ENCODE measurements at places on chromosomes 16 and 17.
A peak's percentile ranks its signal among the peaks of the same experiment; 100 is the strongest.

DNA sequence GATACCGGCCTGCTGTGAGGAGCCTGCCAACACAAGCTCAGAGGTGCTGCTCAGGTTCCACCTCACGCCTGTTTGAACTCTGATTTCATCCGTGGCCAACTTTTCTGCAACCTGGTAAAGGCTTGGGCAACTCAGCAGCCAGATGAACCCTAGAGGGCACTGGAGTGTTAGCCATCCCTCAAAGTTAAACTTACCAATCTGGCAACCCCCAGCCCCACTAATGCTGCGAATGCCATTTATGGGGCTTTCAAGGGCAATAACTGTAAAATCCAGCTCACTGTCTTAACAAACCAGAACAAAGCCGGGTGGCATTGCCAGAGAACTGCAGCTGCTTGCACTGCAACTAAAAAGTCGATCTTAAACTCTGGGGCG, 105.5 kb downstream of the AXIN2 start:
- DNase-seq: peak; percentile 1

- no peak for DNase-seq
These were observed 131.1 kb downstream of the ENGASE start for GRCh38 chr17:79205688-79206205.

DNA sequence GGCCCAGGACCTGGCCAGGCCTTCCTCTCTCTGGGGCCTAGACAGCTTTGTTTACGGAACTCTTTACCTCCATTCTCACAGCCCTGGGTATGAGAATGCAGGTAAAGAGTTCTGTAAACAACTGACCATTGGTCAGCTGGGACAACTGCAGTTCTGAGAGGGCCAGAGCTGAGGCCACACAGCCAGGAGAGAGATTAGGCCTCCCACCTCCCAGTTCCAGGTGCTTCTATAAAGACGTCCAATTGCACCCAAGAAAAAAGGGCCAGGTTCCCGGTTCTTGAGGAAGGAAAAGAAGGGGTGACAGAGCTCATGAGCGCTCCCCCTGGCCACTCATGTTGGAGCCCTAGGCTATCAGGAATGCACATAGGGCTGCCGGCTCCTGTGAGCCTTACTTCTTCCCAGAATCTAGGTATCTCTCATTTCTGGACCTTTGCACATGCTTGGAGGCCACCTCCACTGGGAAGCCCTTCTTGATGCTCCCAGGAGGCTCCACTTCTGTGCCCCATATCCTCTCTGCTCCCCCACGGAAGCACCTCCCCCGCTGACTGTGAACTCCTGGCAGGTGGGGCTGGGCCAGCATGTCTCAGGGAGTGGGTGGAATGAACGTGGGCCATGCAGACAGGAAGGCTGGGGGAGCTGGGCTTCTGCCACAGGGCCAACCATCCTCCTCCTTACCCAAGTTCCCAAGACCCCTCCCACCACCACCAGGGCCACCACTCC, 13.1 kb downstream of the CNGB1 start:
- DNase-seq: no peak

GRCh38 chr16:75908331-75909117, 182.2 kb upstream of the CPHXL start:
- no peak for DNase-seq

- DNase-seq: no peak
These were observed 11.3 kb upstream of the PHOSPHO1 start for GRCh38 chr17:49241692-49242397.

DNA sequence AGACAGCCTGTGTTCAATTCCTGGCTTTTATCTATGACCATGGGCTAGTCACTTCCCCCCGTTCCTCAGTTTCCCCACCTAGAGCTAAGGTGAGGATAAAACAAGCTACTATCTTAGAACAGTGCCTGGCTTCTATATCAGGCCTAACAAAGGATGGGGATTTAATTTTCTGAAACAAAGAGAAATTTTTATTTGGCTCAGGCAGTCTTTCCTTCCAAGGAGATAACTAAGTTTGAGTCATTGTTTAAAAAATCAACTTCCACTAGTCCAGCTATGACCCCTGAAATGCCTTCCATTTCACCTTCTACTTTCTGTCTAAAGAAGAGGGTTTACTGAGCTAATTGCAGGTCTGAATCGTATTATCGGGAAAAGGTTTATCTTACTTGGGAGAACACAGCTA, 99.0 kb downstream of the CMIP start:
- no peak for DNase-seq

DNA sequence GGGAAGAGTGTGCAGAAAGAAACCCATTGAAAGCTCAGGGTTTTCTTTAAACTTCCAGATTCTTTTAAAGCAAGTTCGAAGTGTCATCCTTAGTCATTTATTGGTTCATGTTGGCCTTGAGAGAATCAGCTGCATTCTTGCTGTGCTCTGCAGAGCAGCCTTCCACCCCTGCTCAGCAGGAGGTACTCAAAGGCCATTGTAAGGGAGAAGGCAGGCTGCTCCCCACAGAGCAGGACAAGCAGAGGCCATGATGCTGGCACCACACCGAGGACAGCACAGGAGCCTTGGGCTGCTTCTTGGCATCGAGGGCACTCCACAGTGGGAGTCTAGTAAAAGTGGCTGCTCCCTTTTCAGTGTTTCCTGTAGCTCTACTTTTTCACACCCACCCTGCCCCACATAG, 29.6 kb downstream of the NMT1 start:
- DNase-seq: no peak

- no peak for DNase-seq
These were observed 29.3 kb downstream of the TK2 start for GRCh38 chr16:66520406-66521170.

DNA sequence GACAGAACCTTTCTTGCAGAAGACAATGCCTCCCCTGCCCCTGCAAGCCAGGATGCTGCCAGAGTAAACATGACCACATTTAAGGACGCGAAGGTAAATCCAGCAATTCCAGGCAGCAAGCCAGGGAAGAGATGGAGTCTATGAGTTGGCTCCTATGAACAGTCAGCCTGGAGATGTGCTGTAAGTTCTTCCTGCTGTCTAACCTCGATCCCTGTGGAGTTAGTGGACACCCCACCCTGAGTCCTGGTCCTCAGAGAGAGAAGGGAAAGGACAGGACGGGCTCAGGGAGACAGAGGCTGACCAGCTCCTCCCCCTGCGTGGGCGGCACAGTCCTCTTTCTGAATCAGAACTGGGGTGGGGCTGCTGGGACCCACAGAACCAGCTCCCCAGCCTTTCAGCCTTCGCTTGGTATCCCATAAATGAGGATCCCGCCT, 24.9 kb downstream of the CDC42EP4 start:
- no peak for DNase-seq

- no peak for DNase-seq
These were observed 135.5 kb upstream of the WSB1 start for GRCh38 chr17:27158382-27158781.

DNA sequence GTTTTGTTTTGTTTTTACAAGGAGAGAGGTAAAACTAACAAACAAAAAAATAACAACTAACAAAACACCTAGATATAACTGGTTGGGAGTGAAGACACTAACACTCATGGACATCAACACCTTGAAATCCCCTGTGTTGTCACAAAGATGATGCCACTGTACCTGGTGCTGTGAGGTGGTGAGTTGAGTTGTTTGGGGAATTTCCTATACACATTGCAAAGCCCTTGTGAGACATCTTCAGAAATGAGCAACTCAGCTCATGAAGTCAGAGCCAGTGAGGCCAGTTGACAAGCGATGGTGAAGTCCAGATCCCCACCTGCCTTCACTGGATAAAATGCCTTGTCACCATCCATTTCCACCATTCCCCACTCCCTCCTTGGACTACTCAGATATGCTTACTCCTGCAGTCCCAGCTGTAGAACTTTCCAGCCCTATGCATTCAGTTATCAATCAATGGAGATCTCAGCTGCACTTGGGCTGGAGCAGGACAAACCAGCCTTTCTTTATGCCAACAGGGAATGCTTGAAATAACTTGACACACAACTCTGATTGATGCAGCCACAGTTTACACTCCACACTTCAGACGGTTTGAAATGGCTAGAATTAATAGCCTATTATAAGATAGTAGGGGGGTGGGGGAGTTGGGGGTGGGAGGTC, 22.2 kb downstream of the ANKFN1 start:
- no peak for DNase-seq

- DNase-seq: no peak
These were observed 12.7 kb downstream of the COG1 start for GRCh38 chr17:73205459-73205961.

DNA sequence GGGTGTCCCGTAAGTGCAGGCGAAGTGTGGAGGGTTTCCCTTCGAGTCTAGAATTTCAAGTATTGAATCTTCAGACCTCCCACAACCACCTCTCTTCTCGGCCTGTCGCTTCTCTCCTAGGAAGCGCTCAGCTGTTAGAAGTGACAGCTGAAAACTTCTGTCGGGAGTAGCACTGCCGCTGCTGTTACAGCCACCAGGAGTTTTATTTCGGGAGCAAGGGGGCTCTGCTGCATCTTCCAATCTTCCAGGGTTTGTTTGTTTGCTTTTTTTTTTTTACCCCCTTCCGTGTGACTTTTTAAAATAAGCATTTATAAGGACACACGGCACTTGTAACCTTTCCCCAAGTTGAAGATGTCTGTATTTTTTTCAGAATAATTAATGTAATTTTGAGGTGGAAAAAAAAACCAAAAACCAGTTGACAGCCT, 767 bp downstream of the RPS6KB1 start:
- no peak for DNase-seq

GRCh38 chr16:1213231-1213630, 11.8 kb downstream of the TPSG1 start:
- no peak for DNase-seq

- DNase-seq: no peak
These were observed at the start of gene HBQ1 for GRCh38 chr16:180101-180675. Gene HBQ1, plus strand, starts transcription at chr16:180459. Its CDS starts 28 bp downstream, at chr16:180487.

DNA sequence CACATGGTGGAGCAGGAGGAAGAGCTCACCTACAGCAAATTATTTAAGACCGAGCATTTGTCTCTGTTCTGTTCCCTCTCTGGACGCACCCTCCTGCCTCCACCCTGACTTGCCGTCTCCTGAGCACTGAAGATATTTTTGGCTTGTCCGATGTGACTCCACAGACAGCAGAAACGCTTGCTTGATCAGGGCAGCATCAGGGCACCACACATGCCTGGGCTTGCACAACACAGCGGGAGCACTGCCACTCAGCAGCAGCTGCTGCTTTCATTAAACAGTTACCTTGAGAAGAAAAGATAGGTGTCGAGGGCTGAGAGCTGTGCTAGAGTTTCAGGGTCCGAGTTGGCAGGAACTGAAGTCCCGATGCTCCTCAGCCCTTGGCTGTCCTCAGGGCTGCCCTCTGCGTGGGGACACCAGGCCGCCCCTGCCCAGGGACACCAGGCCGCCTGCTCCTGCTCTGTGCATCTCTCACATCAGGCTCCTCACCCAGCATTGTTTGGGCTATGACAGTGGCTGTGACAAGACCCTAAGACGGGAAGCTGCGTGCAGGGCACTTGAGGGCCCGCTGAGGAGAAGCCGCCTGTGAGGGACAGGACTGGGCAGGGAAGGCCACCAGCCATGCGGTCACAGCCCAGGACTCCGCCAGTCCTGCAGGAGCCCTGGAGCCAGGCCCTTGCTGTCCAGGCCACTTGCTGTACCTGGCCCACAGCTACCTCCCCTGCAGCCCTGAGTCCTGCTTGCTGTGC, 21.3 kb upstream of the CDH15 start:
- DNase-seq: no peak

GRCh38 chr17:77836557-77837041, 121.9 kb upstream of the TNRC6C start:
- no peak for DNase-seq

GRCh38 chr16:50001144-50001543, 23.9 kb upstream of the CNEP1R1 start:
- DNase-seq: no peak

GRCh38 chr17:2421315-2422147, 20.7 kb upstream of the MNT start:
- DNase-seq: no peak

DNA sequence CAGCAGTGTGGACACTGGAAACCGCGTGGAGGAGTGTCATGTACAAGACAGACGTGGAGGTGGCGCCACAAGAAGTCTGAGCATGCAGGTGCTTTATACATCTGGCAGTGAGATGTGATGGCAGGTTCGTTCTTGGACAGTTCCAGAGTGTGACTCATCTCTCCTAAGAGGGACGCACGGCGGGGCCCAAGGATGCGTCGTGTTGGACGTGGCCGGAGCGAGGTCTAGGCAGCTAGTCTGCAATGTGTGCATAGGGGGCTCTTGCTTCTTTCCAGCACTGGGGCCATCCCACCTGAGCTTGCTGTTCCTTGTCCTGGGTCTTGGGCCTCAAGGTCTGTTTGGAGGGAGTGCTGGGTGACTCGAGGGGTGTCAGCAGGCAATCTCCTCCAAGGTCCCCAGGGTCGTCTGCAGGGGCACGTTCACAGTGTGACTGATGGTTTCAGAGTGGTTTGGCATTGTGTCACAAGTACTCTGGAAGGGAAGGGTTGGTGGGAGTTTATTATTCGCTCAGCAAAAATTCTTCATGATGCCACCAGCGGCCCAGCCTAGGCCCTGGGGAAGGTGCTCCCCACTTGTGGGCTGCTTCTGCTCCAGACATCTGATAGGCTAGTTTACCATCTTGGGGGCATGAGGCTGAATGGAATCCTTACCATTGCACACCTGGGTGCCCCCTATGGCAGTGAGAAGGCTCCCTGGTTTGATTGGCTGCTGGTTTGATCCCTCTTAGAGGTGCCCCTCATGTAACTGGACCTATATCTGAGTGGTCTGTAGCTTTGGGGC, 22.1 kb downstream of the SPACA3 start:
- no peak for DNase-seq

- DNase-seq: no peak
These were observed 23.6 kb downstream of the ALOX15B start for GRCh38 chr17:8062435-8062806.

DNA sequence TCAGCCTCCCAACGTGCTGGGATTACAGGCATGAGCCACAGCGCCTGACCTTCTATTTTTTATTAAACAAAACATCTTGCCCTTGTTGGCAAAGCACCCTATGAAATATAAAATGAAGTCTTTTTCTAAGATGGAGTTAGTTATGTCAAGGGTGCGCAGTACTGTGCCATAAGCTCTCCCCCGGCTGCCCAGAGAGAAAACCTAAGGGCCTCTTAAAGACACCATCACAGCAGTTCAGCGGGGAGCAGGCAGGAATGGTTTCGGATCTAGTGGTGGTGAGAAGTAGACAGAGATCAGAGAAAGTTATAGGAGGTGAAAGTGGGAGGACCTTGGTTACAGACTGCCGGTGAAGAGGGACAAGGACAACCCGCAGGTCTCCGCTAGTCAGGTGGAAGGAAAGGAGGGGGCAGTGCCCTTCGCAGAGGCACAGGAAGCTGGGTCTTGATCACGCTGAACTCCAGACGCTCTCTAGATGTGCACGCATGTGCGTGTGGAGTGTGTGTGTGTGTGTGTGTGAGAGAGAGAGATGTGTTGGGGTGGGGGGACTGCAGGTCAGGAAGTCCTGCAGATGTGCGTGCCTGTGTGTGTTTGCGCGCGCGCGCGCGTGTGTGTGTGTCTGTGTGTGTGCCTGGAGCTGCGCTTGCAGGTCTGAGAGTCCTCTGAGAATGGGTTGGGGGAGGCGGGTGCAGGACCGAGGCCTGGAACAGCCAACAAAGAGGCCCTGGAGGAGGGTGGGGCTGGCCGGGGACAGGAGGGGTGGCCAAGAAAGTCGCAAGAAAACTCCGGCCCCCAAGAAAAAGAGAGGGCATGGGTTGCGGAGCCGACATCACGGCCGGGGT, 748 bp upstream of the CMTM3 start:
- DNase-seq: peak; percentile 70

- DNase-seq: no peak
These were observed 73.1 kb downstream of the KSR1 start for GRCh38 chr17:27529230-27529796.

GRCh38 chr16:49630783-49631182, 225.1 kb downstream of the ZNF423 start:
- DNase-seq: no peak

- DNase-seq: no peak
These were observed 39.7 kb upstream of the ALDH3A1 start for GRCh38 chr17:19787733-19788357.

- DNase-seq: no peak
These were observed 175.2 kb downstream of the CPPED1 start for GRCh38 chr16:12628536-12628935.
